ENCODE measurements at places on chromosomes 16 and 17.

DNA sequence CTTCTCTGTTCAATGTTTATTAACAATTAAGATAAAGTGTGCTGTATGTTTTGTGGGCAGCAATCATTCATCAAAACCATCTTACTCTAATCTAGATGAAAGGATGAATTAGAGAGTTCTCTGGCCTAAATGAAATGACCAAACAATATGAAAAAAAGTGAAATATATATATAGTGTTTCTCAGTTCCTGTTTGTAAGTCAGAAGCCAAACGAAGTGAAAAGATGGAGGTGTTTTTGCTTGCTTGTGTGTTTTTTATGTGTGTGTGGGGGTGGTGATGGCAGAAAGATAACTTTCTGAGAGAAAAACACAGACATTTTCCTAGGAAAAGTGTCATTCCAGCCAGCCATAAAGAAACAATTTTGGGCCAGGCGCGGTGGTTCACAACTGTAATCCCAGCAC, 138.6 kb downstream of the CDH8 start:
- DNase-seq: no peak

GRCh38 chr17:28720247-28720996, 637 bp downstream of the RPL23A start:
- no peak for DNase-seq

DNA sequence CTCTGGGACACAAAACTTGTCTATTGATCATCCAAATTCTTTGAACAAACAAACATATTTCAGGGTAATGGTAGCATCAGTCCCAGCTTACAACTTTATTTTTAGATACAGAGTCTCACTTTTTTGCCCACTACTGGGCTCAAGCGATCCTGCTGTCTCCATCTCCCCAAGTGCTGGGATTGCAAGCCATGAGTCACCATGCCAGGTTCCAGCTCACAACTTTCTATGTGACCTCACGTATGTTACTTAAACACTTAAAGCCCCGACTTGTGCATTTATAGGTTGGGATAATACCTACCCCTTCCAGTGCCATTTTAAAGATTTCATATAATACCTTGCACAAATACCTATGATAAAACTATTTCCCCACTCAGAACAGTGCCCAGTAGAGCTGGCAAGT, 42.0 kb upstream of the KSR1 start:
- DNase-seq: no peak

- no peak for DNase-seq
These were observed 63.0 kb upstream of the DNAH9 start for GRCh38 chr17:11535231-11535630.

DNA sequence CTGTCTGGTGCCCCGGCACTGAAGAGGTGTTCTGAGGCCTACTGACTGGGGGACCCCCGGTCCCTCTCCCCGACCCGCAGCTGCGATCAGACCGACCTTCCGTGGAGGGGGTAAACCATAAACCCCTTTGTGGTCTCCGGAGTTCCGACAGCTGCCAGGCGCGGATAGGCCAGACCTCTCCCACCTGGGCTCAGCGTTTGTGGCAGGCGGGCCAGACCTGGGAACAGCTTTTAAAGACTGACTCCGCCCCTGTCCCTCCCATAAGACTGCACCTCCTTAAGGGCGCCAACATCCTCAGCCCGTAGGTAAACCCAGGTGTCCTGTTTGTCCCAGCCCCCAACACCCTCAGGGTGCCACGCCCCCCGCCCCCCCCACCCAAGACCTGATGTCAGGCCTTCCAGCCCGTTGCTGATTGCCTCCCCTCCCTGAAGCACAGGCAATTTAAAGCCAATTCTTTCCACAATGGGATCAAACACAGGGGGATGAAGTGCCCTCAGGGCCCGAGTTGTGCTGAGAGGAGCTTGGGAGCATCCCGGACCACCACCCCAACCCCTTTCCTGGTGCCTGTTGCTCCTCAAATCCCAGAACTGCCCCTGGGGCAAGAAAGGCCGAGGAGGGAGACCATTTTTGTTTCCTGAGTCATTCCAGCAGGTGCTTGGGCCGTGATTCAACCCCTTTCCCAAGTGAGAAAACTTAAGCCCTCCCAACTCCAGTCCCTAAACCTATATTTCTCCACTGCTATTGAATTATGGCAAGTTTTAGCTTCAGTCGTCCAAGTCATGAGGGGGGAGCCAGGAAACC, at the start of gene SOX15:
Gene SOX15 (minus strand): TSS at position 204 of the 801 bp plus-strand sequence. CDS start 418 bp downstream, outside the sequence.
- no peak for DNase-seq

- no peak for DNase-seq
These were observed 22.3 kb downstream of the CD300LF start for GRCh38 chr17:74690409-74690825.

DNA sequence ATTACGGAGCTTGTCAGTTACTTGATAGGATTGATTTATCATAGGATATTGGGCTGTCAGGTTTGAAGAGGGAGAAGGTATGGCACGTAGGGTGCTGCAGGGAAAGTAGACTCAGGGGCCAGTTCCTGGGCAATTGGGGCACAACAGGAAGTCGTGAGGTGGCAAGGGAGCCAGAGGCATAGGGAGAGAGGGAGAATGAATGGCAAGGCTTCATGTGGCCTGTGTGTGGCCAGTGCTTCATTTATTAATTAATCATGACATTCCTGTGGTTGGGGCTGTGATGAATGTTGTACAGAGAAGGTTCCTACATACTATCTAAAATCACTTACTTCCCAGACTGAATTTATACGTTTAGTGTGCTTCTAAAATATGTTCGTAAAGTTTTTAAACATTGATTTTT, 19.3 kb downstream of the MFSD11 start:
- no peak for DNase-seq

DNA sequence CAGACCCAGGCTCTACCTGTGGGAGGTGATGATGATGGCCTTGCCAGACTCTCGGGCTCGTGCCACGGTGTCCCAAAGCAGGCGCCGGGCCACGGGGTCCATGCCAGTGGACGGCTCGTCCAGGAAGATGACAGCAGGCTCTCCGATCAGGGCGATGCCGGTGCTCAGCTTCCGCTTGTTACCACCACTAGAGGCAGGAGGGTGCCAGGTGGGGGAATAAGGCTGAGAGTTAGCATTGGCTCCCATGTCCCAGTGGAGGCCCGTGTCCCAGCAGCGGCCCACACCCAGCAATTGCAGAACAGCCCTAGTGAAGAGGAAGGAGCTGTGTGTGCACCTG, 10.3 kb upstream of the RNPS1 start:
- no peak for DNase-seq

DNA sequence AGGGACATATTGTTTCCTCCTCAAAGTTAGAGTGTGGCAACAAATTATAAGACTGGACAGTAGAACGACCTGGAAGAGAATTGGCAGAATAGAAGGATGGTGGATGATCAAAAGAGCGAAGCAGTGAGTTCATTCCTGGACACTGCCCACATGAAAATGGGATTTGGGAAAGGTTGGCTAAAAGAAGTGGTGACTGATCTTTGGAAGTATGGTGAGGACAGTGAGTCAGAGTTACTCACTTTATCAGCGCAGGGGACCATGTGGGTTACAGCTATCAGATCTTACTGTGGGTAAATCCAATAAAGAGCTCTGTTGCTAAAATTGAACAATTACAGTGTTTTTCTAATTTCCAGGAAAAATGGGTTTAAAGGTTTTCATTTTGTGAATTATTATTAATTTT, 2.7 kb upstream of the TANC2 start:
- DNase-seq: no peak

DNA sequence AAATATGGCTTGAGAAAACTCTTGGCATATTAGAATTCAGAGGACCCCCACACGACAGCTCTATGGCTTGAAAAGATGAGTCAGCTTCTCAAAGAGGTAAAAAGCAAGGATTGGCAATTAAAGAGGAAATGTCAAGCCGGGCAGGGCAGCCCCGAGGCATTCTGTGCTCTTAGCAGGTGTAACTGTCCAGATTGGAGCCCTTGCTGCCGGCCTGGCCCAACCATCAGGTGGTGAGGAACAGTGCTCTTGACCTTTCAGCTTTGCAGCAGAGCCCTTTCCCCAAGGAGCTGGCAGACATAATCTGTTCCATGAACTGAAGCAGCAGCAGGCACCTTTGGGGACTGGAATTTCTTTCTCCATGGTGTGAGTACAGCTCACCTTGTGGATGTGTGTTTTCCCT, 287.8 kb downstream of the UTP18 start:
- DNase-seq: no peak

- no peak for DNase-seq
These were observed 280.8 kb upstream of the TBX2 start for GRCh38 chr17:61118871-61119270.

DNA sequence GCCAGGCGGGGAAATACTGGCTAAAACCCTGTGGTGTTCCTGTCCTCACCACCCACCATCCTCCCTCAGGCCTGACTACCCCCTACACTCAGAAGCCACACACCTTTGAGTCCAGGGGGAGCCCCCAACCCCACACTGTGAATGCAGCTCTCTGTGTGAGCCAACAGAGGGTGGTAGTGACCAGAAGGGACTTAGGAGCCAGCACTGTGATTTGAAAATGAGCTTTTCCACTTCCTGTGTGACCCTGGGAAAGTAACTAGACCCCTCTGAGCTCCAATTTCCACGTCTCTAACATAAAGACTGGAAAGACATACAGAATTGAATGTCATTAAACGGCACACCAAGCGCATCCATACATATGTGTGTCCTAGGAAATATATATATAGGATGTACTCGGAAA, 58.7 kb downstream of the SDK2 start:
- DNase-seq: no peak

DNA sequence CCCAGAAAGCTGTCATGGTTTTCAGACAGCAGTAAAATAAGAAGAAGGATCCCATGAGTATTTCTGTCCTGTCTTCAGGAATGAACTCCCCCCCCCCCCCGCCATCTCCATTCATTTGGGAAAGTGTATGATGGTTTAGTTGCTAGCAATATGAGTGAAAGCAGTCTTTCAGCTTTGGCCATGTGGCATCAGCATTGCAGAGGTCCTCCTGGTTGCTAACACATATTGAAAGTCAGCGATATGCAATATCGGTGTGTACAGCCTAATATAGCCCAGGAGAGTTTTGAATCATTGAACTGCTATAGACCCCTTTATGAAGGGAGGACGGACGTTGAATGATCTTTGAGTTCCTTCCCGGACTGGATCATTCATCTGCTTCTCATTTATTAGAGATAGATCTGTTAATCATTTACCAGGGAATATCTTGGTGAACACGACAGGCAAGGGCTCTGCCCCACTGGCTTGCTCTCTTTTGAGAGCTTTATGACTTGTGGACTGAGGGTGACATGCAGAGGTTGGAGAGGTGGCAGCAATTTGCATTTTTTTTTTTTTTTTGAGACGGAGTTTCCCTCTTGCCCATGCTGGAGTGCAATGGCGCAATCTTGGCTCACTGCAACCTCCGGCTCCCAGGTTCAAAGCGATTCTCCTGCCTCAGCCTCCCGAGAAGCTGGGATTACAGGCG, 25.2 kb downstream of the DEF8 start:
- DNase-seq: no peak

DNA sequence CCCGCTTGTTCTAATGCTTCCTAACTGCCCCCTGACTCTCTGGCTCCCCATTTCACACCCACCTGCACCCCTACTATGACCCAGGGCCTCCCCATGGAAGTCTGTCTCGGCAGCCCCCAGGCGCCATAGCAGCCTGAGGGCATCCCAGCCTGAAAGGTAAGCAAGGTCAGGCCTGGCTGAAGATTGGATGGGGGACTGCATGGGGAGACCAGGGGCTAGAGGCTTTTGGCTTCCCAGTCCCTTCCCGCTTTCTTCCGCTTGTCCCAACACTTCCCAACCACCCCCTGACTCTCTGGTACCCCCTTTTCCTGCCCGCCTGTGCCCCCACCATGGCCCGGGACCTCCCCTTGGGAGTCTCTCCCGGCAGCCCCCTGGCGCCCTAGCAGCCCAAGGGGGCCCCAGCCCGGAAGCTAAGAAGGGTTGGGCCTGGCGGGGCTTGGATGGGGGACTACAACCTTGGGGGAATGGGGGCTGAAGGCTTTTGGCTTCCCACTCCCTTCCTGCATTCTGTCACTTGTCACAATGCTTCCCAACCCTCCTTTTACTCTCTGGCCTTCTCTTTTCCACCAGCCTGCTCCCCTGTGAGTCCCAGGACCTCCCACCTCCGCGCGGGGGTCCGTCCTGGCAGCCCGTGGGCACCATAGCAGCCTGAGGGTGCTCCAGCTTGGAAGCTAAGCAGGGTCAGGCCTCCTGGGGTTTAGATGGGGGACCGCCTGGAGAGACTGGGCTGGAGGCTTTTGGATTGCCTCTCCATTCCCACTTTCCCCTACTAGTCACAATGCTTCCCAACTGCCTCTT, 2288.4 kb downstream of the TP53TG3F start:
- no peak for DNase-seq

- no peak for DNase-seq
These were observed 841 bp downstream of the RAPGEFL1 start for GRCh38 chr17:40178021-40178601.

- DNase-seq: no peak
These were observed 143.9 kb downstream of the CMIP start for GRCh38 chr16:81588326-81589081.

- no peak for DNase-seq
These were observed 1.6 kb upstream of the WFIKKN2 start for GRCh38 chr17:50833510-50834428.

DNA sequence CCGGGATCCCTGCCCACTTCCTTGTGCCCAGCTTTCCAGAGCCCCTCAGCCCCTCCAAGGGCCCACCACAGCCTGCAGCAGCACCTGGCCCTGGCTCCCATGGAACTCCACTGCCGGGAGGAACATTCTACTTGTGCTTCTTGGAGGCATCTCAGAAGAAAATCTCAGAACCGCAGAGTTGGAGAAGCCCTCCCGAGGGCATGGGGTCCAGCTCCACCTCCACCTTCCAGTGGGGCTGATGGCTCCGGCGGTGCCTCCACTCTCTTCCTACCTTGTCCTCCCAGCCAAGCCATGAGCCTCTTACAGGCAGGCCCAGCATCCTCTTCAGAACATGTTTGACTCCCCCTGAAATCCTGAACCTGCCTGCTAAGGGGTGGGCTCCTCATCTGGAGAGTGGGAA, 79.4 kb upstream of the ZNF469 start:
- no peak for DNase-seq

DNA sequence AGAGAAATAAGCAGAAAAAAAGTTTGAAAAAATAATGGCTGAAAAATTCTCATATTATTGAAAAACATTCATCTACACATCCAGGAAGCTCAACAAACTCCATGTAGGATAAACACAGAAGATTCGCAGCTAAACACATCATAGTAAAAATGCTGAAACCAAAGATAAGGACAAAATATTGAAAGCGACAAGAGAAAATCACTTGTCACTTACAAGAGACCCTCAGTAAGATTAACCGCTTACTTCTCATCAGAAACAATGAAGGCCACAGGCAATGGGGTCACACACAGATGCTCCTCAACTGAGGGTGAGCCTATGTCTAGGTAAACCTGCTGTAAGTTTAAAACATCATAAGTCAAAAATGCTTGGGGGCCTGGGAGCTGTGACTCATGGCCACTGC, 38.1 kb upstream of the METRNL start:
- no peak for DNase-seq

DNA sequence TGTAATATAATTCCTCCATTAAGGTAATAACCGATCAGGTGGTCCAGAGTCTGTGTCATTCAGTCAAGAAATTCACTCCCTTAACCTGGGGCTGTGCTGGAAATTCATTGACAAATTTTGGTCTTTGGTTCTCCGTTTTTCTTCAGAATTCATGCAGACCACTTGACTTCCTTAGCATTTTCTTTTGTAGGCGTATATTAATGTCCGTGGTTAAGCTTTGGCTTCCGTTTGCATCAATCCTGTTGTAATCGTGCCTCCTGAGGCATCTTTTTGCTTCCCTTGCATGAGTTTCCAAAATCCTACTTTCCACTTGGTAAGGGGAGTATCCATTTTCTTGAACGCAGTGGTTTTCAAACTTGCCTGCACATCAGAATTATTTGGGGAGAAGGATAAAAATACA, 9.0 kb downstream of the LRRC37B start:
- DNase-seq: no peak

Measured in activated T-cell treated with anti-CD3 and anti-CD28 coated beads, Interleukin-2, amount 50 U/mL, for 1 hour (primary cell).